SK-N-SH (cell line): ENCODE measurements at places on chromosomes 12 and 14.
A peak's percentile ranks its signal among the peaks of the same experiment; 100 is the strongest.

DNA sequence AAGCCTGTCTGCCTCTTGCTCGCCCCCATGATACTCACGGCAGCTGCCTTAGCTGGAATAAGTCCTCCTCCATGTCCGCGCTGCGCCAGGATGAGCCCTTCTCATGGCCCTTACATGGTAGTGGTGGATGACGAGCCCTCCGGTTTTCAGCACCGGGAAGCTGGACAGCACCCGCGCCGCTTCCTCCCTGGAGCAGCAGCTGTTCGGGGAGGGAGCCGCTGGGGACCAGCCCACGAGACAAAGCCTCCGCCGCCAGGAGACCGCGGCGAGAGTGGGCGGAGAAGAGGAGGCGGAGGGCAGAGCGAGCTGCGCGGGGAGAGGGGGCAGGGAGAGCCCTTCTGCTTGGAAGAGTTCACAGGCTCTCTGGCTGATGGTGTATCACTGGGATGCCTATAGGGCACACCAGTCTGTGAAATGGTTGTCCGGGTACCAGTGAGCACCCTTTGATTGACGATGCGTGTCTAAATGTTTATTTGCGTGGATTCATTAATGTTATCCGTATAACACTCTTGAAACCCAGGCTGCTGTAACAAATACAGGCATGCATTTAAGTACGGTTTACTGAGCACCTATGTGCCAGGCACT, at the start of gene SVOP:
Gene SVOP (minus strand): TSS at position 273 of the 585 bp plus-strand sequence. CDS start 200 bp downstream, at position 73.
- no peaks in the 10 kb centered on the region for H3K36me3 ChIP-seq
- H3K27ac ChIP-seq = no peak within 1 kb of the TSS
- H3K4me1 ChIP-seq = no peaks in the 10 kb centered on the region
- peak; percentile 85 for DNase-seq
- no peak within 1 kb of the TSS for H3K4me3 ChIP-seq

DNA sequence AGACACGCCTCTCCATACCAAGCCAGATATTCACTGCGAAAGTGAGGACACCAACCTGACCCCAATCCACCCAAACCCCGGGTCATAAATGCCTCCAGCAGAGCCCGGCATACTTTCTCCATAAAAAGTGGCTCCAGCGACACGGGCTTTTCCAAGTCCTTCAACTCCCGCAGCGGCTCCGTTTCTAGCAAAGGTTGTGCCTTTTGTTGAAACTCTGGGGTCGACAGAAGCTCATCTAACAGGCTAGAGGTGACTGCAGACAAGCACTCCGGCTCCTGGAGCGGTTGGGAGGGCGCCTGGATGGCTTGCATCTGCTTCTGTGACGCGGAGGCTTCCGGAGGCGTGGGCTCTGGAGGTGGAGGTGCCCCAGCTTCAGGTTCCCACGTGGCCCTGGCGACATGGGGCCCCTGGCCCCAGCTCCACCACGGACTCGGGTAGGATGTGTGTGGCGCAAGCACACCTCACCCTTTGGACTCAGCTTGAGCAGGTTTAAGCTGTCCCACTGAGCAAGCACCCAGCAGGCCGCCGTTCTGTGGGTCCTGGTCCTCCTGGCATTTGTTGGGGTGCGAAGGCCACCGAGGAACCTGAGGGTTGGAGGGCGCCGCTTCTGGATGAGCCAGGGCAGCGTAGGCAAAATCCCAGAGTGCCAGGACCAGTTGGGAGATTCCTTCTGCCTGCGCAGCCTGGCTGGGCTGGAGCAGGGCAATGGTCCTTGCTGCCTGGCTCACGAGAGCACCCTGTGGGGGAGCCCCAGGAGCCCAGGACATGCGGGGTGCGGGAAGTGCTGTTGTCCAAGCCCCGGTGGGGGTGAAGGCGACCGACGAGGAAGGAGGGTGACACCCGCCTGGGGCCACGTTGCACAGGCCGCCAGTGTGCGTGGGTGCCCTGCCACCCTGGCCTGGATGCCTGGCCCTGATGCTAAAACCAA, 186.3 kb downstream of the ALG10 start:
- DNase-seq = peak; percentile 22
- H3K4me3 ChIP-seq = no peak overlapping the region
- H3K4me1 ChIP-seq = no peaks in the 10 kb centered on the region
- no peaks in the 10 kb centered on the region; the same call in 1 of the 2 replicates for H3K27me3 ChIP-seq
- no peaks in the 10 kb centered on the region for H3K36me3 ChIP-seq

- H3K4me1 ChIP-seq = no peaks in the 10 kb centered on the region
- no peak for DNase-seq
- no peak overlapping the region for H3K27ac ChIP-seq
Measured at GRCh38 chr12:47249719-47250357, 170.1 kb upstream of the AMIGO2 start.

GRCh38 chr12:96982671-96983070, 75.6 kb downstream of the NEDD1 start:
- H3K27ac ChIP-seq = no peak overlapping the region
- DNase-seq = no peak
- no peaks in the 10 kb centered on the region for H3K36me3 ChIP-seq
- H3K4me3 ChIP-seq = no peak overlapping the region

DNA sequence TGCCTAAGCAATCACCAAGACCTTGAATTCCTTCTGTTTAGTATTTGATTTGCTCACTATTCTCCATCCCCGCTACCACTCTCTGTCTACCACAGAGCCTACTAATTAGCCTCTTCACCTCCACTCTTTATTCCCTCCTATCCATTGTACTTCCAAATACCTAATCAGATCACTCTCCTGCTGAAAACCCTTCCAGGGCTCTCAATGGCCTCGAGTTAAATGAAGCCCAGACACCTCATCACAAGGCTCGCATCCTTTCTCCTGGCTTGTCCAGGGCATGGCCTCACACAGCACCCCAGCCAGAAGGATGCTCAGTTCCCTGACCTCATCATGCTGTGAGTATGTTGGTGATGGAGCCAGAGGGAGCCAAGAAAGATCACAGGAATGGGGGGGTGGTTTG, 71.4 kb upstream of the PRMT8 start:
- H3K36me3 ChIP-seq = no peaks in the 10 kb centered on the region
- H3K27me3 ChIP-seq = peaks cover 5% of the 10 kb centered on the region
- H3K4me3 ChIP-seq = no peak overlapping the region
- no peak for DNase-seq

GRCh38 chr14:102280376-102280962, 24.5 kb downstream of the MOK start:
- peaks cover 23% of the 10 kb centered on the region; the same call in 1 of the 2 replicates for H3K4me1 ChIP-seq
- H3K36me3 ChIP-seq = no peaks in the 10 kb centered on the region
- no peak overlapping the region for H3K4me3 ChIP-seq
- H3K27ac ChIP-seq = peak overlapping the region; percentile 84

DNA sequence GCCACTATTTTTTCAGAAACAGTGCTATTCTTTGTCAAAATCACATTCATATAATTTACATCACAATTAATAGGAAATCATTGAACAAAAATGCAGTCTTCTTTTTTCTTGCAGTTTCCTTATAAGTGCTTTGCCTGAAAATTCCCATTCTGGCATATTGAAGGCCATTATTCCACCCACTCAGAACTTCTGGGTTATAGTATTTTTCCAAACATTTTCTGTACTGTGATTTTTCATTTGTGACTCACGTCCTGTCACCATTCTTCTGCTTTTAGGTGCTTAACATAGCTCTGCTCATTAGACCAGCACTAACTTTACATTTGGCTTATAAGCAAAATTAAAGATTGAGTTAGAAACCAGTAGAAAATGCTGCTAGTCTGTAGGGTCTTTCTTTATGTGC, 241.0 kb upstream of the NPAS3 start:
- H3K4me3 ChIP-seq = no peak overlapping the region
- peaks cover 14% of the 10 kb centered on the region for H3K4me1 ChIP-seq
- H3K27me3 ChIP-seq = no peaks in the 10 kb centered on the region
- H3K27ac ChIP-seq = peak overlapping the region; percentile 80; the same call in 1 of the 2 replicates

DNA sequence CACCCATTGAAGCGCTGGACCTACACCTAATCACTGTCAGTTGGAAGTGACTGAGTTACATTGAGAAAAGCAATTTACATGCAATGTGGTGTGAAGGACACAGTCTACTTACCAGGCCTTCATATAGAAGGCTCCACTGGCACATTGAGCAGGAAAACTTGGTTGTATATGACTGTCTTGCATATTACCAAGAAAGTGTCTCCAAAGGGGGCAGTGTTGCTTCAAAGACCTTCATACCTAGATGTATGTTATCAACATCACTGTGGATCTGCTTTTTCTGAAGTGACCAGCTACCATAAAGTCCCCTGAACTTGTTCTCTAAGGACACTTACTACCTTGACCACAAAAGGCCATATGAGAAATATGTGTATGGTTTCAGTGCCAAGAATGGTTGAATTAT, 64.1 kb downstream of the NELL2 start:
- H3K27me3 ChIP-seq = no peaks in the 10 kb centered on the region
- H3K4me3 ChIP-seq = no peak overlapping the region
- H3K4me1 ChIP-seq = no peaks in the 10 kb centered on the region; the same call in 1 of the 2 replicates
- H3K27ac ChIP-seq = no peak overlapping the region

- no peaks in the 10 kb centered on the region for H3K27me3 ChIP-seq
- no peak overlapping the region for H3K27ac ChIP-seq
- no peak overlapping the region for H3K4me3 ChIP-seq
- peaks cover 13% of the 10 kb centered on the region for H3K36me3 ChIP-seq
- DNase-seq = no peak
Measured at GRCh38 chr12:122467983-122468382, 32.7 kb downstream of the ZCCHC8 start.

DNA sequence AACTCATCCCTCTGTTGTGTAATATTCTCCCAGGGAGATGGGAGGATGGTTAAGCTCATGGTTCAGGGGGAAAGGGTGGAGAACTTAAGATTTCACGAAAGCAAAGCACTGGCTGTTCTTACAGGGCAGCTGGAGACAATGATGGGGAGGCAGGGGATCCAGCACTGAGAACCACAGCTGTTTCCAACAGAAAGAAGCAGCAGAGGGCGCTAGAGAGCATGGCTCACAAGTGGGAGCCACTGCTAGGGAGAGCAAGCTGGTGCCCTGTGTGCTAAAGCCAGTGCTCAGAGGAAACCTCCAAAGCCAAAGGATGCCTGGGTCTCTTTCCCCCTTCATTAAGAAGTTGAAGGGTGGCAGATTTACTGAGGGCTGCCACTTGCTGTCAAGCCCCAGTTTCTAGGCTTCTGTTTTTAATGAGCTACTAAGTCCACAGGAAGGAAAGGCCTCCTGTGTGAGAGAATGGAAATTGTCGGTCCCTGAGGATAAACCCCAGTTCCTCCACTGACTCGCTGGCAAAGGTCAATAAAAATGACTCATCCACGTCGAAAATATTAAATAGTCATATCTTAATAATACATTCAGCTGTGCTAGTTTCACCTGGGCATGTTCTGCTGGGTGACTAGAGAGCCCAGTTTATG, 199.7 kb downstream of the ANO2 start:
- H3K4me1 ChIP-seq = no peaks in the 10 kb centered on the region
- H3K36me3 ChIP-seq = no peaks in the 10 kb centered on the region
- peak overlapping the region; percentile 39; the same call in 1 of the 2 replicates for H3K4me3 ChIP-seq
- H3K27ac ChIP-seq = no peak overlapping the region
- H3K27me3 ChIP-seq = peaks cover 33% of the 10 kb centered on the region; the same call in 1 of the 2 replicates

DNA sequence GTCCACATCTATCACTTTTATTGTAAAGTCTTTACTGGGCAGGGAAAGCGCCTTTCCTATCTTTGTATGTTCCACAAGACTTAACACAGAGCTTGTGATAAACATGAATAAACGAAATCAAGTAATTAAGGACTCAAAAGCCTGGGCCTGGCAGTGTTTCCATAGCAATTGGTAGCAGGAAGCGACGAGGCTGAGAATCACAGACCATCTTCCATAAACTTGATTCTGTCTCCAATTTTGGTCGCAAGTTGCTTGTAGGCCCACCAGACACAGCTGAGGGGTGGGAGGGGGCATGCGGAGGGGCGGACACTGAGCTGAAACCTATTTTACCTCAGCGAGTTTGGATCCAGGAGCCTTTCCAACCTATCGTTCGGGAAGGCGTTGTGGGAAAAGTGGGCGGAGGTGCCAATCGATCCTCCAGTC, 302 bp downstream of the CCDC38 start:
- H3K27ac ChIP-seq = peak overlapping the region; percentile 97
- H3K4me3 ChIP-seq = peak overlapping the region; percentile 69
- no peaks in the 10 kb centered on the region for H3K36me3 ChIP-seq
- H3K4me1 ChIP-seq = peaks cover 7% of the 10 kb centered on the region

GRCh38 chr14:95293449-95293848, 26.3 kb downstream of the CLMN start:
- no peak overlapping the region for H3K4me3 ChIP-seq
- H3K27ac ChIP-seq = no peak overlapping the region
- H3K27me3 ChIP-seq = no peaks in the 10 kb centered on the region
- H3K36me3 ChIP-seq = no peaks in the 10 kb centered on the region

GRCh38 chr12:94736004-94736403, 85.6 kb upstream of the TMCC3 start:
- H3K36me3 ChIP-seq = no peaks in the 10 kb centered on the region
- H3K4me3 ChIP-seq = no peak overlapping the region
- DNase-seq = no peak

DNA sequence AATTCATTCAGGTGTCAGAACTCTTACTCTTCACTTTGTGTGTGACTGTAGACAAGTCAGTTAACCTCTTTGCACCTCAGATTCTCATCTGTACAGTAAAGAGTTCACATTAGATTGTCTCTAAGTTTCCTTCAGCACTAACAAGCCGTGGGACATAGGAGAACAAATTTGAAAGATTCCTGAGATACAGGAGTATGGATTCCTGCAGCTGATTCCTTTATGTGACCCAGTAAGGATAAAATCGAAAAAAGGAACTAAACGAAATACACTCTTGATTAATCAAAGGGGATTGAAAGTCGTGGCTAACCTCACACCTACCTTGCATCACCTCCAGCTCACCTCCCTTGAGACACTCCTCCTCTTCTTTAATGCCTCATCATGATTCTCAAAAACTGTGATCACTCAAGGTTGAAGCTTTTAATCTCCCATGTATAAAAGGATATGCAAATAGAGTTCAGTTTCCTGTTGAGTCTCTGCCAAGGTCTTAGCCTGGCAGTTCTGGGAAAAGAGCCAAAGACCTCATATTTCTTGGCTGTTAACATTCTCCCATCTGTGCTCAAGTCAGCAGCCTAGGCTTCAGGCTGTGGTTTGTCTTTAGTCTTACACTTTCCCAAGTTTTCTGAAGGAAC, 156.6 kb downstream of the DAD1 start:
- H3K36me3 ChIP-seq = no peaks in the 10 kb centered on the region
- H3K4me1 ChIP-seq = peaks cover 32% of the 10 kb centered on the region
- no peak overlapping the region for H3K27ac ChIP-seq
- DNase-seq = no peak

DNA sequence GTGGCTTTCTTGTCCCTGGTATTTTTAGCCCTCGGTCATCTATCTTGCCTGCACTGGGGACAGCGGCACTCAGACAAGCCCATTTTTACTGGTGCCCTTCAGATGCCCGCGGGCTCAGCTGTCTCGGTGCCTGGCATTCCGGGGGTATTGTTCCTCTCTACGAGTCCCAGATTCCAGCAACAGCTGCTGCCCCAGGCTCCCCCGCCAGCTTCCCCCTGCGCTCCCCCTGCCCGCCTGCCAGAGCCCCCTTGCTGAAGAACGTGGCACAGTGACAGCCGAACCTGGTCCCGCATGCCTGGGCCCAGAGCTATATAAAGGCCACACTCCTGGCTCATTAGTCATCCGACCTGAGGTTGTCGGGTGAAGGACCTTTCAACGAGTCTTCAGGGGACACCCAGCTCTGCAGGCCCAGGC, 10.9 kb upstream of the MYL2 start:
- no peak overlapping the region for H3K4me3 ChIP-seq
- no peaks in the 10 kb centered on the region for H3K4me1 ChIP-seq
- no peak overlapping the region for H3K27ac ChIP-seq

- H3K4me1 ChIP-seq = peaks cover 10% of the 10 kb centered on the region; the same call in 1 of the 2 replicates
- no peak overlapping the region for H3K4me3 ChIP-seq
- H3K27me3 ChIP-seq = no peaks in the 10 kb centered on the region
- no peak overlapping the region for H3K27ac ChIP-seq
- H3K36me3 ChIP-seq = peaks cover 16% of the 10 kb centered on the region
Measured at GRCh38 chr12:123238961-123239360, 5.7 kb downstream of the MTRFR start.

- peak; percentile 34 for DNase-seq
- no peak overlapping the region for H3K27ac ChIP-seq
- H3K4me1 ChIP-seq = peaks cover 9% of the 10 kb centered on the region; the same call in 1 of the 2 replicates
- H3K4me3 ChIP-seq = no peak overlapping the region
- peaks cover 57% of the 10 kb centered on the region for H3K36me3 ChIP-seq
- H3K27me3 ChIP-seq = no peaks in the 10 kb centered on the region
Measured at GRCh38 chr12:121916719-121917118, 1.7 kb upstream of the CFAP251 start.
